ENCODE measurements at places on chromosomes 7 and 10.
A peak's percentile ranks its signal among the peaks of the same experiment; 100 is the strongest.

- no peak for DNase-seq
These were observed 261.0 kb downstream of the WDR11 start for GRCh38 chr10:121112136-121112535.

- DNase-seq: peak; percentile 69
These were observed 10.4 kb upstream of the FGFR2 start for GRCh38 chr10:121608469-121609190.

DNA sequence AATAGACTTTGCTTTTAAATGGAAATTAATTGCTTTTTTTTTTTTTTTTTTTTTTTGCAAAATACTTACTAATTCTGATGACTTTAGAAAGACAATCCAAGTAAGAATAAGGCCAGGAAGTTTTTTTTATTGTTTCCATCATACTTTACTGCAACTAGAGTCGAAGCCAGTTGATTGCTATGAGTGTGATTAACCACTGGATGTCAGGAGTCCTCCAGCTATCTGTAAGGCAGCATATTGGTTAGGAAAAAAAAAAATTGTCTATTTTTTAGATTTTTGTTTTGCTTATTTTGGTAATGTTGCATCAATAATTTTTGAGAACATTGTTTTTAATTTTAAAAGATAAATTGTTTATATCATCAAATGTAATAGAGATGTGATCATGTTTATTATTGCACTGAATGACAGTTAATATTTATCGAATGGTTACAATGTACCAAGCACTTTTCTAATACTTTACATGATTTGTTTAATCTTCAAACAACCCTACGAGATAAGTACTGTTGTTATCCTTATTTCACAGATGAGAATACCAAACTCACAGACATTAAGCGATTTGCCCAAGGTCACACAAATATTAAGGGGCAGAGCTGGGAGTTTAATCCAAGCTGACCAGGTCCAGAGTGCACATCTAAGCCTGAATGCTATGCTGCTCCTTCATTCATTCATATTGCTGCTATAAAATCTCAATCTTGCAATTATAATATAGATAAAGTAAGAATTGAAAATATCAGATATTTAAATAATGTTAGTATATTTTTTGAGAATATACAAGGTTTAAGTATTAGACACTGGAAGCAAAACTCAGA lies 19.9 kb upstream of the LMOD2 start:
- no peak for DNase-seq

GRCh38 chr7:92588561-92588960 lies 1.6 kb downstream of the FAM133B start:
- DNase-seq: no peak

DNA sequence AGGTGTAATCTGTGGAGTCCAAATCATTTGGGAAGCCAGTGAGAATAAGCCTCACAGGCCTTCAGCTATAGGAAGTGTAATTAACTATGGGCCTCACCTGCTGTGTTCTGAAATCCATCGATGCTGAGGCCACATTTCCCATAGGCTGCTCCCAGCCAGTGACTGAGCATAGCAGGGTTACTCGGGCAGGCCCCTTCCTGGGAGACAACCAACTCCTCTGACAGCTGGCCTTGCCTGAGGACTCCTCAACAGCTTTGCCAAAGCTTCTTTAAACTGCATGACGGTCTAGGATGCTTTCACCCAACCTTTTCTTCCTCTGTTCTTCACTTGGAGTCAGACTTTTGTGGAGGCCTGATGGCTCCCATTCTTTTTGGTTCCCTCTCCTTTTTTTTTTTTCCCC lies 63.8 kb upstream of the SMNDC1 start:
- DNase-seq: no peak

- no peak for DNase-seq
These were observed 276.5 kb upstream of the SMIM30 start for GRCh38 chr7:113394856-113395255.

GRCh38 chr7:38728145-38728544 lies 97.0 kb upstream of the AMPH start:
- no peak for DNase-seq

DNA sequence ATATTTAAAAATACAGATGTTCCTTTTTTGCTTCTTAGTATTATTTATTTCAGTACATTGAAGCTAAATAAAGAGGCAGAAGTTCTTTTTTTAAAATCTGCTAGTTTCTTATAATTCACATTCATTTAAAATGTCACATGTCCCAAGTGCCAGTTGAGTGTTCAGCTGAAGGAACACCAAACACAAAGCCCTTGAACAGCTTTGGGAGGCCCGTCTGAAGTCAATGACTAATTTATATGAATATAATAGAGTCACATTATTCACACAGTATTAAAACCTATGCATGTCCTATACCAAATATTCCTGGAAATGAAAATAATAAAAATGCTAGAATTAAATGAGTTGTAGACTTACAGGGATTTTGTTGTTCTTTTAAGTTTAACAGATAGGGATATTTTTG lies 70.3 kb downstream of the GNAI1 start:
- DNase-seq: no peak

Measured in GM19239 (cell line).